NCI-H524 (cell line): ENCODE measurements at places on chromosomes 7 and 10.

DNA sequence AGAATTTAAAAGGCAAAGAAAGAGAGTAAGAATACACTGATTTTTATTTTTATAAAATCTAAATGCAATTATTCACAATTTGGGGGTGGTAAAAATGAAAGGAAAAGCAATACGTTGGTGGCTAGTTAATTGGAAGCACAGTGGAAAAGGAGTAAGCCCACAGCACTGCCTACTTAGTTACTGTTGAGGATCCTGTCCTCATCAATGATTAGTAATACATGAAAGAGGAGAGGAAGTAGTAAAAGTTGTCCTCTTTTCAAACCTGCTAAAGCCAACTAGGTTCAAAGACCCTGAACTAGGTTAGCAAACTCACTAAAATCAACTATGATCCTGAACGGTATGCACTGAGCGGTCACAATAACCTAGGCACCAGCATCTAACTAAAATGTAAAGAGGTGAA, 52.7 kb upstream of the LRRN3 start:
- no peak for DNase-seq

GRCh38 chr7:56007891-56008290, 43.4 kb downstream of the PSPH start:
- no peak for DNase-seq

GRCh38 chr10:124733571-124734245, 10.5 kb downstream of the FAM53B start:
- DNase-seq = no peak

GRCh38 chr7:152544481-152544927, 108.7 kb upstream of the KMT2C start:
- DNase-seq = no peak

DNA sequence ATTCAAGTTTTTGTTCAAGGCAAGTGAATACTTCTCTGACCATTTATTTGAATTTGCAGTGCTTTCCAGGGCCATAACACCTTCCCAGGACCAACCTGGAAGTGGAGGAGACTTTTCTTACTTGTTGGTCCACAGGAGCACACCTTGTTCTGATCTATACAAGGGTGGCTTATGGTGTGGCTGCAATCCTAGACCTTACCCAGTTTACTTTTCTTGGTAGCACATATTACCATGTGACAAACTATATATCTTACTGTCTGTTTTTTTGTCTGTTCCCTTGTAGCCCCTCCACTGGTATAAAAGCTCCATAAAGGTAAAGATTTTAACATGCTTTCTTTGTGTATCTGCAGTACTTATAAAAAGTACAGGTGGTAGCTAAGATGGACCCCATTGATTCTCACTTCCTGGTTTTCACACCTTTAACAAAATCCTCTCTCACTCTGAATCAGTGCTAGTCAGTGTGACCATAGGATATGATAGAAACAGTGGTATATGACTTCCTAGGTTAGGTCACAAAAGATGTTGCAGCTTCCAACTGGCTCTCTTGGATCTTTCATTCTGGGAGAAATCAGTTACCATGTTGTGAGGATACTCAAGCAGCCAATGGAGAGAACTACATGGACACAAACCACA, 5.6 kb upstream of the ASB4 start:
- DNase-seq = no peak

DNA sequence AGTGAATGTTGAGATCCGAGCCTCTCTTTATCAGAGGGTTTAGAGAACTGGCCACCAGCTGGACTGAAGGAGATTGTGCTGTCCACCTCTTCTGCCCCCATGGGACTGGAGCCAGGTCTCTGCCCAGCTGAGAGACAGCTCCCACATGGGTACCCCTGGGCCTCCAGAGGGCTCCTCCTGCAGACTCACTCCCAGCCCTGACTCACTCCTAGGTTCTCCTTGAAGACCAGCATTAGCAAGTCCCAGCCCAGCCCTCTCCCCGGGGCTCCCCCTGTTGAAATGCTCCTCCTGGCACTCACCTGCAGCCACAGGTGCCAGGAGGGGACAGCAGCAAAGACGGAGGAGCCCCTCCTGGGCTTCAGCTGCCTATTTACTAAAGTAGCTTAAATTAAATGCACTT, 126.9 kb downstream of the CXCL12 start:
- DNase-seq = no peak

GRCh38 chr10:115335366-115335765, 242.2 kb downstream of the ATRNL1 start:
- no peak for DNase-seq

DNA sequence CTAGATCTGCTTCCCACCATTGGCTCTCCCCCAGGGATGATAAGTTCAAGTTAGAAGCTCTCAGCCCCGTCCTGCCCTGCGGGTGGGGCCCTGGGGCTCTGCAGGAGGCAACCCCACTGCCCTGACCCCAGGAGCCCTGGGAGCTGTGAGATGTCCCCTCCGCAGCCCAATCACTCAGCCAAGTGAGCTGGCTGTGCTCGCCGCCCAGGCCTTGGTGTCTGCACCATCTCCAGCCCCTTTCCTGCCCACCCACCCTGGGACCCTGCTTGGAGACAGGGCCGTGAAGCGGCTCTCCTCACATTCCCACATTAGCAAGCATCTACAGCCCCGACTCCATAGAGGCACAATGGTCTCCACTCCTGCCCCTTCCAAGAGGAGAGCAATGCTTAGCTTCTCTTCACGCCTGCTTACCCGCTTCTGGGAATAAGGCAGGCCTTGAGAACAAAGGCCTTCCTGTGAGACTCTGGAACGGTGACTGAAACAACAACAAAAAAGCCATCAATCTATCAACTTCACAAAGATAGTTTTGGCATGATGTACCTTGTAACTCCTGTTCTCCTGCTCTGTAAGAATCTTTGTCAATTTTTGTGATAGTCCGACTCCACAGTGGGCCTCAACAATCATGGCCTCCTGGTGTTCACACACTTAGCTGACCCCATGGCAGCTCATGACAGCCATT, 67.7 kb downstream of the FOXL3 start:
- no peak for DNase-seq

GRCh38 chr7:30237271-30237695, 47.1 kb upstream of the ZNRF2 start:
- peak; percentile 1 for DNase-seq

GRCh38 chr7:98084631-98085030, 22.0 kb upstream of the LMTK2 start:
- DNase-seq = no peak

- DNase-seq = peak; percentile 3
Observed at GRCh38 chr7:147658392-147658967, 932.1 kb upstream of the C7orf33 start.

- no peak for DNase-seq
Observed at GRCh38 chr10:11019724-11020547, 2.3 kb downstream of the CELF2 start.

DNA sequence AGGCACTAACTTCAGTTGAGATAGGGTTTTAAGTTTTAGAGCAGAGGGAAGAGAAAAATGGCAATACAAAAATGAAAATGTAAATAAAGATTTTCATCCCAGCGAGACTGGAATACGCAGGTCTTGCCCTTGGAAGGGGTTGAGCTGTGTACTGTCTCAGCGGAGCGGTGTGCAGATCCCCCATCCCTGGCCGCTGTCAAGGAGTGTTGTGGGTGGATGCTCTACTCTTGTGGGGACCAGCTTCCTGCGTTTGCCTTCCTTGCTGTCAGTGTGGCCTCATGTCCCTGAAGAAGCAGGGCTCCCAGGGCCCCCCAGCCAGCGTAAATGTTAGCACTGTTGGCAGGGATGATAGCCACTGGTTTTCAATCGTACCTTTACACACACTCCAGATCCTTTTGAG, 249.7 kb upstream of the PITRM1 start:
- DNase-seq = no peak

- peak; percentile 25 for DNase-seq
Observed at GRCh38 chr10:44863344-44864047, 47.6 kb upstream of the TMEM72 start.

DNA sequence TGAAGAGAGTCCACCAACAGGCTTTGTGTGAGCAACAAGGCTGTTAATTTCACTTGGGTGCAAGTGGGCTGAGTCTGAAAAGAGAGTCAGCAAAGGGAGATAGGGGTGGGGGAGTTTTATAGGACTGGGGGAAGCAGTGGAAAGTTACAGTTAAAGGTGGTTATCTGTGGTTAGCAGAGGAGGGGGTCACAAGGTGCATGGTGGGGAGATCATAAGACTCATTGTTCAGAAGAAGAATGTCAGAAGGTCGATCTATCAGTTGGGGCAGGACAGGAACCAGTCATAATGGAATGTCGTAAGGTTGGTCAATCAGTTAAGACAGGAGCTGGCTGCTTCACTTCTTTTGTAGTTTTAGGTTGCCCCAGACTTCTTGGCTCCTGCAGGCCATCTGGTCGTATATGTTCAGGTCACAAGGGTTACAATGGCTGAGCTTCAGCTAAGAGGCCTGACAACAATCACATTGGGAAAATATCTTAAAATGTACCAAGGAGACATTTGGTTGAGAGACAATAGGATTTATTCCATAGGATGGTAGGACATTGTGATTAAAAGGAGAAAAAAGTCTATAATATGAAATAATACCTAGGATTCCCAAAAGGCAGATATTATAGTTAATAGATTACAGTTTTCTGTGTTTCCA, 356.4 kb downstream of the ANKRD7 start:
- peak; percentile 14 for DNase-seq

DNA sequence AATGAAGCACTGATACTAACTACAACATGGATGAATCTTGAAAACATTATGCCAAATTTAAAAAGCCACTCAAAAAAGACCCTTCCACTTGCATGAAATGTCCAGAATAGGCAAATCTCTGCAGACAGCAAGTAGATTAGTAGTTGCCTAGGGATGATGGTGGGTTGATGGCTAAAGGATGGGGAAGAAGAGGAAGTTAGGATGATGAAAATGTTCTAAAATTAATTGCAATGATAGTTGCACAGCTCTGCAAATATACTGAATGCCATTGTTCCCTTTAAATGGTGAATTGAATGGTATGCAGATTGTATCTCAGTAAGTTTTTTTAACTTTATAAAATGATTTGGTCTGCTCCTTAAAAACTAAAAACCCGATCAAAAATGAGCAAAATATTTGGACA, 7.3 kb upstream of the LIPA start:
- no peak for DNase-seq

- no peak for DNase-seq
Observed at GRCh38 chr7:31251441-31251840, 89.1 kb downstream of the NEUROD6 start.

DNA sequence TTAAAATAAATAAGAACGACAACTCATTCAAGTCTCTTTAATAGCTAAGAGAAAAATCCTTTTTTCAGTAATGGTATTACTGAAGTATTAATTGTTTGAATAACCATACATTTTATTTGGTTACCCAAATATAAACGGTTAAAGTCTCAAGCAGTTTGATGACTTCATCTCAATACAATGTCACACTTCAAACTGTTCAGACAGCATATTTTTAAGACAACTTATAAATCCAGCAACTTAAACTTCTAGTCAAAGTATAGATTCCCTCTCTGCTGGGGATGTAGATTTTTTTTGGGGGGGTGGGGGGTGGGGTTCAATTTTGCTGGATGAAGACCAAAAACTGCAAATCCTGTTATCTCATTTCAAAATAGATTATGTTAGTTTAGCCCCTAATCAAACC, 42.0 kb downstream of the GNA12 start:
- no peak for DNase-seq

DNA sequence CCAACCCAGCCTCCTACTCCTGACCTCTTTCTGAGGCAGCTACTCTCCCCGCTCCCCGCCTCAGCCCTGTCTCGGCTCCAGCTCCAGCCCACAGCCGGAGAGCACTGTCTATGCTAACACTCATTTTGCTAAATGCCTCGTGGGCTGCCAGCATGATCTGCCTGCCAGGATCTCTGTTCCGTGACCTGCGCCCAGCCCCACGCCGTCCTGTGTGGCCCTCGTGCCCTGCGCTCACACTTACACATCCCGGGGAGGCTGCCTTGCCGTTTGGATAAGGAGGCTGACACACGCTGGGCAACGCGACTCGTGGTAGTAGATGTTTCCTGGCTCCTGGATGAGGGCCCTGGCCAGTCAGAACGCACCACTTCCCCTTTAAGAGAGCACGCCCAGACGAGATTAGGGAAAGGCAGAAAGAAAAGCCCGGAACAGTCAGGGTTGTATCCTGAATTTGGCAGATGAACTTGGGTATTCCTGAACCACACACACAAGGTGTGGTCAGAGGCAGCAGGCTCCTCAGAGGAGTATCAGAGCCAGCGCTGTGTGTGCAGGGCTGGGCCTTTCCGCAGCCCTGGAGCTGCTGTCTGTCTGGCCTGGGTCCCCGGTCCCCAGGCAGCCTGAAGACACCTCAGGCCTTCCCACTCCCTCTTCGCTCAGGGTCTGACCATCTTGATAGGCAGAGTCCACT, 97.7 kb upstream of the EFCAB10 start:
- no peak for DNase-seq

GRCh38 chr7:70893422-70893821, 238.5 kb upstream of the GALNT17 start:
- no peak for DNase-seq

- DNase-seq = peak; percentile 23
Observed at GRCh38 chr7:158695726-158696452, 8.7 kb downstream of the NCAPG2 start.

DNA sequence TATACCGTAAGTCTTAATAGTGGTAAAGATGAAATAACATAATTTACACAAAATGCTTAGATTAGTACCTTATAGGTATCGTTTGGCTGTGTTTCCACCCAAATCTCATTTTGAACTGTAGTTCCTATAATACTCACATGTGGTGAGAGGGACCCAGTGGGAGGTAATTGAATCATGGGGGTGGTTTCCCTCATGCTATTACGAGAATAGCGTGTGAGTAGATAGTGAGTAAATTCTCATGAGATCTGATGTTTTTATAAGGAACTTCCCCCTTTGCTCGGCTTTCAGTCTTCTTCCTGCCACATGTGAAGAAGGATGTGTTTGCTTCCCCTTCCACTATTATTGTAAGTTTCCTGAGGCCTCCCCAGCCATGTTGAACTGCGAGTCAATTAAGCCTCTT, 426.3 kb upstream of the POT1 start:
- no peak for DNase-seq

GRCh38 chr7:67653856-67654454, 657.3 kb downstream of the TYW1 start:
- DNase-seq = no peak

DNA sequence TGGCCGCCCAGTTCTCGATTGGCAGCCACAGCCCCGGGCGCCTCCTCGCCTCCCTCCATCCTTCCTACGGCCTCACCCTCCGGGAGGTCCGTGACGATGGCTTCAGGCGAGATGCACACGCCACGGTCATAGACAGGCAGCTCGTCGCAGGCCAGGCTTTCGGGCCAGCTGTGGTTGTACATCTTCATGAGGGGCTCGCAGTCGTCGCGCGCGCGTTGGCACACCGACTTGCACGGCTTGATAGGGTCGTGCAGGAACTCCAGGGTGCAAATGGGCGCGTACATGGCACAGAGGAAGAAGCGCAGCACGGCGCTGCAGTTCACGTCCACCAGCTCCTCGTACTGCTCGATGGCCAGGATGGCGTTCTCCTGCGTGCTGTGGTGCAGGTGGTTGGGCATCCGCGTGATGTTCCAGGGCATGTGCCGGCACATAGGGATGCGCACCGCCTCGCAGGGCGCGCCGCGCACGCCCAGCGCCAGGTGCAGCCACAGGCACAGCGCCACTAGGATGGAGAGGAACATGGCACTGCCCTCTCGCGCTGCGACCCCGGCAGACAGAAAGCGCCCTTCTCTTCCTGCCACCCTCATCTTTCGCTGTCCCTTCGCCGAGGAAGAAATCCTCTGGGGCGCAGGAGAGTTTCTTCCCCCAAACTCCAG, 472 bp downstream of the SFRP4 start:
- peak; percentile 11 for DNase-seq

- DNase-seq = no peak
Observed at GRCh38 chr7:95867309-95867708, 95.0 kb downstream of the DYNC1I1 start.

- DNase-seq = no peak
Observed at GRCh38 chr7:135160098-135160857, 10.2 kb downstream of the CYREN start.

GRCh38 chr10:1540144-1540543, 197.2 kb downstream of the ADARB2 start:
- no peak for DNase-seq
